ENCODE measurements at places on chromosomes 7 and 10. TPM values are rescaled to one million over a fixed set of nuclear protein-coding genes. Genes with fewer than 3 reads are reported as not detected.

- DNase-seq = no peak
Observed at GRCh38 chr10:46226900-46227558, 59.8 kb upstream of the ANTXRL start.

- no peak for DNase-seq
Observed at GRCh38 chr7:70387217-70387616, 744.7 kb upstream of the GALNT17 start.

STK31 gene
- total RNA-seq = 0.13 TPM

ITGA8 gene
- total RNA-seq = 0.18 TPM

- no peak for DNase-seq
Observed at GRCh38 chr10:48404646-48405045, 98.2 kb downstream of the MAPK8 start.

DNA sequence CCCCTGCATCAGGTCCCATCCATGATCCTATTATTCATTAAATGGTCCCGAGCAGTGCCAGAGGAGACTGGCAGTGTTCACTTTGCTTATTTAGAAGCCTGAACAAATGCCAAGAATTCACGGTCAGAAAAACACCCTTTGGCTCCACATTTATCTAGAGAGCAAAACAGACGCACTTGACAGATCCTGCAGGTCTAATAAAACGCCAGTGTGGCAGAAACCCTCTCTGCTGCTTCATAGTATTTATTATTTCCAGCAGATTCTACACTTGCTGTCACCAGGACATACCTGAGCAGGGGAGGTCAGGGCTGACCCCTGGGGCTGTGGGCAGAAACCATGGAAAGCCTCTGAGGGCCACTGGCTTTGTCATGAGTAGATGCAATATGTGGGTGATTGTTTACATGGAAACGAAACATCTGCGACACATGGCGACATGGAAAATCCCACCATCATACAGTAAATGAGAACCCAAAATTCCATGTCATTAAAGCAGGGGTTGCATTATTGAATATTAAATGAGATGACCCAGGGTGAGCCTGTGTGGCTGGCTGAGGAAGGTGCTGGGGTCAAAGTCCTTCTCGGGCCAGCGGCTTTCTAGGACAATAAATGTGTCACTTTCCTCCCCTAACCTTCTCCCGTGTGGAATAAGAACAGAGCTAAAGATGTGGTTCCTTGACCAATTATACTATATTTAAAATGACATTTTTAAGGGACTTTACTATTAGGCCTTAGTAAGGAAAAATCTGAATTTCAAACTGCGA lies 205.9 kb upstream of the SVIL start:
- peak; percentile 46 for DNase-seq

CCDC201 gene
- not detected for total RNA-seq

CPA2 gene
- not detected for total RNA-seq

IFIT1B gene
- not detected for total RNA-seq

- no peak for DNase-seq
Observed at GRCh38 chr7:74289659-74290552, 699 bp downstream of the CLIP2 start.

DNA sequence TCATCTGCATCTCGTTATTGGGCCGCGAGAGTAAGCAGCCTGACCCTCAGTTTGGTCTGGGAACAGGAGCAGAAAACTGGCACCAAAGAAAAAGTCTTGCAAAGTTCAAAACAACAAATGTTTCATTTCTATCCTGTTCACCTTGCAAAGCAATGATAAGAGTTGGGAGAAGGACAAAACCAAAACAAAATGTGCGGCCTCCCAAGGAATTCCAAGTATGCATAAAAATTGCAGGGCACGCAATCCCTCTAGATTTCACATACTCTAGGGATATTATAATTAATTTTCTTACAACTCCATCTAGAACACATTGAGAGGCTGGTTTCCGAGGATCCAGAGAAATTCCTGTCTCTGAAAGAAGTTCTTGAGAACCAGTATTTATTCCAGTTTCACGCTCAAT lies 20.1 kb downstream of the CHUK start:
- no peak for DNase-seq

- no peak for DNase-seq
Observed at GRCh38 chr10:27695088-27695487, 50.5 kb downstream of the MKX start.

SPOCK2 gene
- 0.88 TPM for total RNA-seq

MKLN1 gene
- 27.5 TPM for total RNA-seq

DNA sequence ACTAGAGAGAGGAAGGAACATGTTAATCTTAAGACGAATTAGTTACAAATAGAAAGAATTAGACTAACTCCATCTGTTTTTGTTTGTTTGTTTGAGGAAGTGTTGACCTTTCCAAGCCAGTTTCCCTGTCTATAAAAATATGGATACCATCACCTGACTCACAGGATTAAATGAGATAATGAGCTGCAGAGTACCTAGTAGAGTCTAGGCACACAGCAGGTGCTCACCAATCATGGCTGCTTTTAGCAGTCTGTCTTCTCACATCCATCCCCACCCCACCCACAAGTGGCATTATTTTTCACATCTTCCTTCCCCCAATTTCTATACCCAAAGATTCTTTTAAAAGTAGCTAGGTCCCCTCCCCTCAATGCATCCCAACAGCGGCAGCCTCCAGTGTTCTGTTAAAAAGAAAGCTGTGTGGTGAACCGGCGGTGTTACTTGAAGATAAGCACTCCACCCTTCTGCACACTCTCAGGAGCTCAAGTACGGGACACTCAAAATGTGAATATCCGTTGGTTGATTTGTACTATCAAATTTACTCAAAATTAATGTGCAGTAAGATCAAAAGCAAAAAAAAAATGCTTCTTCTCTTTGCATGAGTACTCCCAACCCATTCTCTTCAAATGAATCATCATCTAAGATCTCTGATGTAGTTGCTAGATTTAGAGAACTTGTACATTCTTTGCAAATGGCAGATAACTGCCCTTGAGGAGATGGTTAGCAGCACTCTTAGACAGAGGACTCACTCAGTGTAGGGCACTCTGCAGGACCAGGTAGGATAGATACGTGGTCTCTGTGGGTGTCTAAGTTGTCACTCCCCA lies 145.4 kb upstream of the ASAH2 start:
- DNase-seq = no peak

GRCh38 chr10:48255722-48256121 lies 18.8 kb downstream of the FRMPD2 start:
- no peak for DNase-seq

- no peak for DNase-seq
Observed at GRCh38 chr10:3348564-3348963, 176.0 kb upstream of the PITRM1 start.

DNA sequence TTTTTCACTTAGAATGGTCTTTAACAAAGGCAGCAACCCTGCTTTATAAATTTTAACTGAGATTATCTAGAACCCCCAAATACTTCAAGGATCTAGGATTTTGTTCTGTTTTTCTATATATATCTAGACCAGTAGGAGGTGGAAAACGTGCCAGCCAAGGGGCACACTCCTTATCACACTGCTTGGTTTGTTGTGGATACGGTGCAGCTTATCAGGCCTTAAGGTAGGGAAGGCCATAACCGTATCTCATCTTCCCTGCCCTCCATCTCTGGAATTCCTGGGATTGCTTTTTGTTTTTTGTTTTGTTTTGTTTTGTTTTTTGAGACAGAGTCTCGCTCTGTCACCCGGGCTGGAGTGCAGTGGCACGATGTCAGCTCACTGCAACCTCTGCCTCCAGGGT lies 75.4 kb downstream of the MPLKIP start:
- DNase-seq = no peak

- DNase-seq = no peak
Observed at GRCh38 chr10:123143162-123143824, 4.6 kb upstream of the HMX2 start.

DNA sequence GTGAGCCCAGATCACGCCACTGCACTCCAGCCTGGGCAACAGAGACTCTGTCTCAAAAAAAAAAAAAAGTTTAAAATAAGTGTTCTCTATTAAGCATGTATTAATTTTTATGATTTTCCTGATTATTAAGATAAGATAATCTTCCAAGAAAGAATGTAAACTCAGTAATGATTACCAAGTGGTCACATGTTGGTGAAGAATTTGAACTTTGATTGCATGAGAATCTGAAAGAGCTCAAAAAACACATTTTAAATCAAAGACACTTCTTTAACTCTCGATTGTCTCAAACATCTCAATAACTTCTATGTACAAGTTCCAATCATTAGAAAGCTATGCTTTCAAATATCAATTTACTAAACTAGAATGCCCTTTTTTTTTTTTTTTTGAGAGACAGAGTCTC lies 33.8 kb downstream of the SNX8 start:
- DNase-seq = no peak

TMEM176A gene
- total RNA-seq = 707 TPM

WASL gene
- 20.6 TPM for total RNA-seq

GRCh38 chr7:147809786-147810185 lies 780.8 kb upstream of the C7orf33 start:
- DNase-seq = no peak

GRCh38 chr10:113983552-113983951 lies 60.1 kb upstream of the ADRB1 start:
- no peak for DNase-seq

DNA sequence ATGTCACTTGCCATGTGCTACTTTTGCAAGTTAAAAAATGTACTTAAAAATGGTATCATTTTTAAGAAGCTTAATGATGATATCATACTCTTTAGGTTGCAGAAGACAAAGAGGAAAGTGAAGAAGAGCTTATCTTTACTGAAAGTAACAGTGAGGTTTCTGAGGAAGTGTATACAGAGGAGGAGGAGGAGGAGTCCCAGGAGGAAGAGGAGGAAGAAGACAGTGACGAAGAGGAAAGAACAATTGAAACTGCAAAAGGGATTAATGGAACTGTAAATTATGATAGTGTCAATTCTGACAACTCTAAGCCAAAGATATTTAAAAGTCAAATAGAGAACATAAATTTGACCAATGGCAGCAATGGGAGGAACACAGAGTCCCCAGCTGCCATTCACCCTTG lies 6.1 kb downstream of the LMOD2 start:
- no peak for DNase-seq

GRCh38 chr10:26857991-26858706 lies 2.6 kb downstream of the ABI1 start:
- no peak for DNase-seq

DNA sequence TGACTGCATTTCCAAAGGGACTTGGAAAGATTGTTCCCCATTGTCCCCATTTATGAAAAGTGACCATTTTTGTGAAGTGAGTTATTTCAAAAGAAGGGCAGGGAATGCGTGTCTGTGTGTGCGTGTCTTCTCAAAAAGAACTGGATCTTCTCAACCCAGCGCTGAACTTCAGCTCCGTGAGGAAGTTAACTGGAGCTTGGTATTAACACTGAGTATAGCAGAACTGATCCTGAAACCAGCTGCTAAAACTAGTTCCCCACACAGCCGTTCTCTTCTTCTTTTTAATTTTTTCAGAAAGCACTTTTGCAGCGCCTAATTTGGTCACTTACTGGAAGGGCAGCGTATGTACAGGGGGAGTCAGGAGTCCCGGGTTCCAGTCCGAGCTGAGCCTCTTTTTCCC lies 45.8 kb upstream of the PLEKHA1 start:
- no peak for DNase-seq

- no peak for DNase-seq
Observed at GRCh38 chr7:43823941-43824340, 45.4 kb downstream of the MRPS24 start.

LRMDA gene
- 19.7 TPM for total RNA-seq

DNA sequence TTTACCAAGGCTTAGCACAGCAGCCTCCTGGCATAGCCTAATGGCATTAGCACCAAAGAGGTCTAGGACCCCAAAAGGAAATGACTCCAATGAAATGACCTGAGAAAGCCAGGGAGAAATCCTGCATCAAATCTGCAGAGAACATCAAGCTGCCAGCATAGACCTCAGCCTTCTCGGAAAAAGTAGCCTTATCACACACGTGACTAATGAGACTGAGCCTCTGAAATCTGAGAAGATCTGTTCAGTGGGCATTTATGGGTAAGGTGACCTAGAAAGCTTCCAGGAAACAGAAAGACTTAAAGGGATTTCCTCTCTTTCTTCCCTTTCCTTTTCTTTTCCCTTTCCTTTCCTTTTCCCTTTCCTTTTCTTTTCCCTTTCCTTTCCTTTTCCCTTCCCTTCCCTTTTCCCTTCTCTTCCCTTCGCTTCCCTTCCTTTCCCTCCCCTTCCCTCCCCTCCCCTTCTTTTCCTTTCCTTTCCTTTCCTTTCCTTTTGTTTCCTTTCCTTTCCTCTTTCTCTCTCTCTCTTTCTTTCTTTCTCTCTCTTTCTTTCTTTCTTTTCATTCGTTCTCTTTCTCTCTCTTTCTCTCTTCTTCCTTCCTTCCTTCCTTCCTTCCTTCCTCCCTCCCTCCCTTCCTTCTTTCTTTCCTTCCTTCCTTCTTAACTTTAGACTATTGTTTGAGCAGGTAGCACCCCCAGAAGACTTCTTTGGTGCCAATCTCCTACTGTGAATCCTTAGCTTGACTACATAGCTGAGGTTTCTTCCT lies 23.1 kb upstream of the PTTG1IP2 start:
- no peak for DNase-seq

DNA sequence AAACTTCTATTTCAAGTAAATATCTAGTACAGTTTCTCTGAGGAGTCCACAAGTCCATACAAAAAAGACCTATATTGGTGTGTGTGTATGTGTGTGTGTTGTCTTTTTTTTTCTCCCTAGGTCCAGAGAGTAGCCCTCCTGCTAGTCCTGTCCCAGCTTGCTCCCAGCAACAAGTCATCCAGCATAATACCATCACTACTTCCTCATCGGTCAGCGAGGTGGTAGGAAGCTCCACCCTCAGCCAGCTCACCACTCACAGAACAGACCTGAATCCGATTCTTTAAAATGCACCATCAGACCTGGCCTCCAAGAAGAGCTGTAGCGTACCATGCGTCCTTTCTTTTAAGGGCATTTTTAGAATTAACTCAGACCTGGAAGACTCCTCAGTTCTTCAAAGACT lies 139.1 kb downstream of the TRIL start:
- no peak for DNase-seq

GRCh38 chr7:30206942-30207341 lies 72.2 kb downstream of the MTURN start:
- no peak for DNase-seq

ABCB8 gene
- 32.9 TPM for total RNA-seq

ANKRD22 gene
- total RNA-seq = not detected

DNA sequence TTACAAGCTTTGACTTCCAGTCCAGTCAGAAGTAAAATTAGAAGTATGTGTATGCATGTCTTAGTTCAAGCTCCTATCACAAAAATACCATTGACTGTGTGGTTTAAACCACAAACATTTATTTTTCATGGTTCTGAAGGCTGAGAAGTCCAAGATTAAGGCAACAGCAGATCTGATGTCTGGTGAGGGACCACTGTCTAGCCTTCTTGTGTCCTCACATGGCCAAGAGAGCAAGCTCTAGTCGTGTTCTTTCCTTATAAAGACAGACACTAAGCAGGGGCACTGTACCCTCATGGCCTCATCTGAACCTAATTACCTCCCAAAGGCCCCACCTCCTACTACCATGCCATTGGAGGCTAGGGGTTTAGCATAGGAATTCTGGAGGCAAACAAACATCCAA lies 41.3 kb upstream of the ARL4A start:
- DNase-seq = no peak

DNA sequence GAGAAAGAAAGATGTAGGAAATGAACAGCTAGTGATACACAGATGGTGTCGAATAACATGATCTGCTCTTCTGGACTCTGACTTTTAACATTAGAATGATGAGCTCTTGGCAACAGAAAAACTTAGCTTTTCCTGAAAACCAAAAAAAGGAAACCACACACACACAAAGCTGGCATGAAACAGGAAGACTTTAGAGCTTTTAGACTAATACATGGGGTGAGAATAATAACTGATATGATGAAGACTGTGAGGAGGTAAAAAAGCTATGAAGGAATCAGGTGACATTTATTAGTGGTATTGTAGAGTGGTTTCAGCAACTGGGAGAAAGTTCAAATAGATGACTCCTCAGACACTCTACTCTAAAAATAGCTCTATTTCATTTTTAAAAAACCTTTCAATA lies 491.9 kb downstream of the PARD3 start:
- DNase-seq = no peak

LGI1 gene
- total RNA-seq = 2.3 TPM

ASZ1 gene
- total RNA-seq = not detected
